Ureter (tissue), 1 donor: ENCODE measurements at places on chromosomes 2 and 18.

- no peak for DNase-seq
Measured at GRCh38 chr2:204530464-204530805, 14.8 kb upstream of the PARD3B start.

DNA sequence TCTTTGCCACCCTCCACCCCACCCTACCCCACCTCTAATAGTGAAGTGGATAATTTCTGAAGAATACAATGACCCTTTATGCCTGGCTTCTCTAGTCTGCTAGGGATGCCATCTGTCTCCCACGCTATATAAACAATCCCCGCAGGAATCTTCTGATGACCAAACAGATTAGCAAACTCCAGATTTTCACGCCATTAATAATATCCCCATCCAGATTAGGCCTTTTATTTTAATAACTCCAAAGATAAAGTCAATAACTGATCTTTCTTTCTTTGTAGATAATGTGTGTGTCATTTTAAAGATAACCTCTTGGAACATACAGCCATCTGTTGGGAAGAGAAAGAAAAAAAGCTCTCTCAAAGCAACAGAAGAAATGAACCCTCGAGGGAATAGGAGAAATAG is 47.9 kb upstream of the CCDC150 start:
- no peak for DNase-seq

GRCh38 chr2:215969131-215969841 is 44.1 kb downstream of the MREG start:
- no peak for DNase-seq

GRCh38 chr2:38661306-38661705 is 4.6 kb upstream of the GALM start:
- DNase-seq = no peak

DNA sequence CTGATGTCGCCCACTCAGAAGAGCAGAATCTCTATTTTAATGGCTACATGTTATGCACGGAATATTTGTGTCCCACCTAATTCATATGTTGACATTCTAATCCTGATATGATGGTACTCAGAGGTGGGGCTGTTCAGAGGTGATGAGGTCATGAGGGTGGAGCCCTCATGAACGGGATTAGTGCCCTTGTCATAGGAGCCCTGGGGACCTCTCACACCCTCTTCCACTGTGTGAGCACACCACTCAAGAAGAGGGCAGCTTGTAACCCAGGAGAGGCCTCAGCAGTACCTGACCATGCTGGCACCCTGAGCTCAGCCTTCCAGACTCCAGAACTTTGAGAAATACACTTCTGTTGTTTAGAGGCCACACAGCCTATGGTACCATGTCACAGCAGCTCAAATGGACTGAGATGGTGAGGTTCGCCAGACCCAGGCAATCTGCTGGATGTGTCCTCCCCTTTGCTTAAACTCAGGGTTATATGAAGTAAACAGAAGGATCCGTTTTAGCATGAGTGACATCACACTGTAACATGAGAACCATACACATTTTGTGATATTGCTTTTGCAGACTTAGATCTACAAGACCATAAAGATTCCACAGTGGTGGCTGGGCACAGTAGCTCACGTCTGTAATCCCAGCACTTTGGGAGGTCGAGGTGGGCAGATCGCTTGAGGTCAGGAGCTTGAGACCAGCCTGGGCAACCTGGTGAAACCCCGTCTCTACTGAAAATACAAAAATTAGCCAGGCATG is 48.7 kb downstream of the ATOH8 start:
- DNase-seq = no peak

- no peak for DNase-seq
Measured at GRCh38 chr2:105102963-105103421, 65.1 kb downstream of the MRPS9 start.

DNA sequence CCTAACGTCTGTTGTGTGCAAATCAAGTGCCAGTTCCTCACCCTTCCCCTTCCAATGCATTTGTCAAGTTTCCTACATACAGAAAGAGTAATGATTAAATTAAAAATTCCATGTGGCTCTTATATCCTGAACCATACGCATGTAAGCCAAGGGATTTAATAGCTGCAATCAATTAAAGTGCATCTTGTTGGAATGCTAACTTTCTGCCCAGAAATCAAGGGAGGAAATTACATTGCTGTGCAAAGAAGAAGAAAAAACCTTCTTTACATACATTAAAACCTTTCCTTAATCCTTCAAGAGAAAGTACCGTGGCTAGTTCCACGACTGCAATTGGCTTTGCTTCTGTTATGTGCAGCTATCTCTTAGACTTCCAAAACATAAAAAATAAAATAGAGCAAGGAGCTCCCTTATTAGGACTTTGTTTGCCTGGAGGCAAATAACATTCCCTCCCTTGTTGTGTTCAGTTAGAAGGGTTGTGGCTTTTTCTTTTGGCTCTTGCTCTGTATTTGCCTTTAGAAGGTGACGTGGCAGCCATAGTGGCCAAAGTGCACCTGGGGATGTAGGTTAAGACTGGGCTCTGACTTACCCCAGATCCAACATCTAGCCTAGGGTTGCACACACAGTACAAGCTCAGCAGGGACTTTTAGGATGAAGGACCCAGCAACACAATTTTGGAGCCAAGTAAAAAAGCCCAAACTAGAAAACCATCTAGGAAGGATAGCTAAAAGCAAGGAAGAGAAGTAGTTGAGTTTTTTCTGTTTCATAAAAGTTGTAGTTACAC is 158.3 kb downstream of the ANTXR1 start:
- DNase-seq = no peak

DNA sequence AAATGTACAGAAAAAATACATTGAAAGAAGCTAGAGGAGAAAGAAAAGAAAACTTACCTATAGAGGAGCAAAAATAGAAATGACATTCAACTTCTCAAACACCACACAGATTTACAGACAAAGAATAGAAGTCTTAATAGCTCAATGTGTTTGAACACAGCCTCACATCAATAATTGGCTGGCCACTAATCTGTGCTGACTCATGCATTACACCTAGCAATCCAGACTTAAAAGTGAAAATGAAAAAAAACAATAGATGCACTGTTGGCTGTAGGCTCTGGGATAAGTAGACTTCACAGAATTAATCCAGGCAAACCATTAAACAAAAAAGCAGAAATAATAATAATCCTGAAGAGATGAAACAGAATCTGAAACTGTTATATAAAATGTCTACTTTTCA is 961.3 kb upstream of the CELF4 start:
- no peak for DNase-seq

DNA sequence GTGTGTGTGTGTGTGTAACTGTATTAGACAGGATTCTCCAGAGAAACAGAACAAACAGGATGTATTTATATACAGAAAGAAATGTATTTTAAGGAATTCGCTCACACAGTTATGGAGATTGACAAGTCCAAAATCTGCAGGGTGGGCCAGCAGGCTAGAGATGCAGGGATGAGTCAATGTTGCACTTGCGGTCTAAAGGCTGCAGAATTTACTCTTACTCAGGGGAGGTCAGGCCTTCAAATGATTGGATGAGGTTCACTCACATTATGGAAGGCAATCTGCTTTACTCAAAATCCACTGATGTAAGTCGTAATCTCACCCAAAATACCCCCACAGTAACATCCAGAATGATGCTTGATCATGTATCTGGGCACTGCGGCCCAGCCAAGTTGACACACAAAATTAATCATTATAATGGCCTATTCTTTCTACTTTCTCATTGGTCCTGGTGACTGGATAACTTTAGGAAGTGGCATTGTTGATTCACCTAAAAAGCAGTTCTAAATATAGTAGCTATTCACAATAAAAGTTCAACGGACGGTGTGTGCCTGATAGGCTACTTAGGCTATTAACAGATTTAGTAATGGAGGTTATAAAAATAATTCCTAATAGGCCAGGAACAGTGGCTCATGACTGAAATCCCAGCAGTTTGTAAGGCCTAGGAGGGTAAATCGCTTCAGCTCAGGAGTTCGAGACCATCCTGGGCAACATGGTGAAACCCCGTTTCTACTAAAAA is 40.6 kb upstream of the ACYP2 start:
- no peak for DNase-seq

- DNase-seq = peak; percentile 54
Measured at GRCh38 chr2:204315236-204315662, 230.0 kb upstream of the PARD3B start.

- no peak for DNase-seq
Measured at GRCh38 chr2:176514276-176514675, 245.0 kb downstream of the MTX2 start.

DNA sequence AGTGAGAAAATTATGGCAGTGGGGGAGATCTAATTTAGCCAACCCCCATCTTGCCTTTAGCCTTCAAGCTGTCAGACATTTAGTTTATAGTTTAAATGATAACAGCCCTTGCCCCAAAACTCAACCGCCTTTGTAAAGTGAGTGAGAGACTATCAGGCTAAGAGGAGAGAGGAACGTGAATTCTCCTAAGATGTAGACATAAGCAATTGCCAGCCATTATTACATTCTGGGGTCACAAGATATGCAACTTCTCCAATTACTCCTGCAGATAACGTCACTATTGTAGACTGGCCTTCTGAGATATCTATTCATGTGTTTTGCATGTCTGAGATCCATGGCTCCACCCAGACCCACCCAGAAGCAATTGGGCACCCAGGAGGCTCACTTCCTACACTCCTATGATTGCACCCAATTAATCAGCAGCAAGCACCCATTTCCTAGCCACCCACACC is 307.3 kb downstream of the NBAS start:
- DNase-seq = no peak

- DNase-seq = no peak
Measured at GRCh38 chr2:85523903-85524335, 15.0 kb upstream of the MAT2A start.

- no peak for DNase-seq
Measured at GRCh38 chr2:128988326-128988725, 669.7 kb upstream of the HS6ST1 start.

GRCh38 chr2:45826460-45826859 is 175.0 kb downstream of the PRKCE start:
- no peak for DNase-seq

- no peak for DNase-seq
Measured at GRCh38 chr18:11268741-11269233, 119.4 kb upstream of the PIEZO2 start.

GRCh38 chr2:238031751-238032150 is 29.1 kb upstream of the SCLY start:
- no peak for DNase-seq

- no peak for DNase-seq
Measured at GRCh38 chr18:50816419-50817166, 3.2 kb downstream of the MRO start.

DNA sequence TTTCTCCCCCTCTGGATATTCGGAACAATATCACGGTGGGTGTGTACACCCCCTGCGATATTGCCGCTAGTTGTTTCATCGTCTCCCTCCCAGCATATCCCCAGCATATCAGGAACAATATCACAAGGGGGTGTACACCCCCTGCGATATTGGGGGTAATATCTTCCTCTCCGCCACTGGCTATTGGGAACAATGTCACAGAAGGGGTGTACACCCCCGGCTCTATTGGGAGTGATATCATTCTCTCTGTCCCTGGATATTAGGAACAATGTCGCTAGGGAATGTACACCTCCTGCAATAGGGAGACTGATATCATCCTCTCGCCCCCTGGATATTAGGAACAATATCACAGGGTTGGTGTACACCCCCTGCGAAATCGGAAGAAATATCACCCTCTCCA is 1932.0 kb downstream of the SUCLG1 start:
- no peak for DNase-seq

- no peak for DNase-seq
Measured at GRCh38 chr2:161116509-161116908, 43.7 kb upstream of the TANK start.

DNA sequence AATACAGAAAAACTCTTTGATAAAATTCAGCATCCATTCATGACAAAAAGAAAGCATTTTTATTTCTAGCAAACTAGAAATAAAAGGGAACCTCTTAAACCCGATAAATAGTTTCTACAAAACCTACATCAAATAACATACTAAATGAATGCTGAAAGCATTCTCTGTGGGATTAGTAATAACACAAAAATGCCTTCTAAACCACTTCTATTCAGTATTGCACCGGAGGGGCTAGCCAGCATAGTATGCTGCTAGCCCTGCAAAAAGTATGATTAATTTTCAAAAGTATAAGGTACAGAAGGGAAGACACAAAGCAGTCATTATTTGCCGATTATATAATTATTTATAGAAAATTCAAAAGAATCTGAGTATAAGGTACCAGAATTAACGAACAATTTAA is 145.2 kb downstream of the DTNB start:
- DNase-seq = no peak

- no peak for DNase-seq
Measured at GRCh38 chr2:27507293-27507692, 10.7 kb downstream of the GCKR start.

DNA sequence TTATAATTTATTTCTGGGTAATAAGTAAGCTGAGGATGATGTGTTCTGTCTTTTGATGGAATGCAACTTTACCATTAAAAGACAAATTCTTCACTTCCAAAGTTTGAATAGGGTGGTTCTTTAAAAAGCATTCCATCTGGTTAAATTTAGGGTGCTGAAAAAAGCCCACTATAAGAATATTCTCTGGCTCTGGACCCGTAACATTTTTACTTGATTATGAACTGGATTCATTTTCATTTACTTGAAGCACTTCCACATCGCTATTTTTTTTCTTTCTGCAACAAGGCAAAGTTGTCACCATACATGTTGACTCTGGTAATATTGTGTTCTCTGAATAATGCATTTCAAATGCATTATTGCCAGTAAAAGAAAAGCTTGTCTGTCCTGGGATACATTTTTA is 344.6 kb downstream of the SATB2 start:
- DNase-seq = no peak
